HAP-1 (cell line): ENCODE measurements at places on chromosomes 4 and X.

GRCh38 chr4:117434424-117434823 lies 349.0 kb upstream of the TRAM1L1 start:
- DNase-seq, result no peak

DNA sequence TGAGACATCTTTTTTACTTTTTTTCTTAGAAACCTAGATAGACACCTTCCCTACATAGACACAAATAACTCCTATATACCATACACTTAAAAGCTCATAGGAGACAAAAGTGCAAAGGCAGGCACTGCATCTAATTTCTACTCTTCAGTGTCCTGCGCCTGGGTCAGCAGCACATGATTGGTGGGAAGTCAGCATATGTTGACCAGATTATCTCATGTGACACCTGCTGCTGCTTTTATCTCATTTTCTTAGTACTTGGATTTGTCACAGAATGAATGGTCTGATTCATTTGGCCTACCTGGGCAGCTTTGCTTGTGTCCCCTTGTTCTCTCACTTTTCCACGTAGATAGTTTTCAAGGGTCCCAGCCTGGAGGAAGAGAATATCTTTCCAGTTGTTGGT lies 24.9 kb upstream of the LNX1 start:
- DNase-seq, result no peak

- no peak for DNase-seq
Measured at GRCh38 chrX:25059273-25059672, 43.5 kb upstream of the ARX start.

- peak; percentile 90 for DNase-seq
Measured at GRCh38 chrX:139932901-139933796, at the start of gene ATP11C. TSS of gene ATP11C (minus strand) at chrX:139933053. CDS start at chrX:139932042, 1,011 bp downstream.

DNA sequence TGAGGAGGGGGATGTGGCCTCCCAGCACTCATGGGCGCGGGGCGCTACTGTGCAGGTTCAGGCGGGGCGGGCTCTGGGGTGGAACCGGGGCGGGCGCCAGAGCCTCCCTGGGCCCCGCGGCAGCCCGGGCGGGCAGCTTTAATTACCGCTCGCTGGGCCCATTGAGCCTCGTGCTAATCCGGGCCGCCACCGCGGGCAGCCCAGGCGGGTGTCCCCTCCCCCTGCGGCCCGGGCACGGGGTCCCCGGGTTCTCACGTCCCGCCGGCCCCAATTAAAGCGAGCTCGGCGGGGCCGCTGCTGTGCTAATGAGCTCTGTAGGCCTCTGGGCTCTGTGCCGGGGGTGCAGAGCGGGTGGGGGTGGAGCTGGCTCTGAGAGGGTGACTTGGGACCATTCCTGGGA lies 22.8 kb upstream of the FGFR3 start:
- DNase-seq, result no peak

- no peak for DNase-seq
Measured at GRCh38 chr4:172996571-172997216, 171.9 kb upstream of the GALNT7 start.

GRCh38 chrX:65999029-65999562 lies 40.8 kb downstream of the VSIG4 start:
- DNase-seq, result no peak

GRCh38 chrX:78092296-78092695 lies 11.8 kb upstream of the PGK1 start:
- DNase-seq, result peak; percentile 59
